ENCODE measurements at places on chromosomes 4 and X. TPM values are rescaled to one million over a fixed set of nuclear protein-coding genes. Genes with fewer than 3 reads are reported as not detected.

The YY2 gene
- 2.1 TPM for polyA plus RNA-seq

DNA sequence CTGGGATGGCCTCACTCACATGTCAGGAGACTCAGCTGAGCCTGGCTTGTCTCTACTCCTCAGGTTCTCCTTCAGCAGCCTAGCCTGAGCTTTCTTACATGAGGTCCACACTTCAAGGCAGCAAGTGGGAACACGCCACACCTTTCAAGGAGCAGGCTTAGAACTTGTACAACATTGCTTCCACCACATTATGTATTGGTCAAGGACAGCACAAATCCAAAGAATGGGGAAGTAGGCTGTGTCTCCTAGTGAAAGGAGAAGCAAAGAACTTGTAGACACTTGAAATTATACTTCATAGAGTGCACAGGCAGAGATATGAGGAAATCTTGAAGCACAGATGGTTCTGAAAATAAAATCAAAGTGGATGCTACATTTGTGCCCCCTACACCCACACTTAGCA lies 120.9 kb upstream of the NOCT start:
- DNase-seq: no peak

GRCh38 chr4:100679926-100680325 lies 162.1 kb upstream of the EMCN start:
- DNase-seq: no peak

DNA sequence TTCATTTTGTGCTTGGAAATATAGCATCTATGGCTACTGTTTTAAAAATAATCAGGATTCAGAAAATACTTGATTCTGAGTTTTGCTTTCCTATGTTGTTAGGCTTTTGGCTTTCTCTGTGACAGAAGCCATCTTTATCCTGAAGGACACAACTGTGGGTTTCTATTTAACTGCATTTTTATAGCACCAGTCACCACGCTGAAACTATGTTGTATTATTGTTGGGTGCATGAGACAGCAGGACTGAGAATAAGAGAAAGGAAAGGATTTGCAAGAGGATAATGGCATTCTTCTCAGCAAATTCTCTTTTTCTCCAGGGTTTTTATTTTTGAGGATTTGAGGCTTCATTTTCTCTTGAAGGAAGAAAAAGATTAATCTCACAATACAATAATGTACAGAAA lies 10.1 kb upstream of the NEUROG2 start:
- DNase-seq: no peak

DNA sequence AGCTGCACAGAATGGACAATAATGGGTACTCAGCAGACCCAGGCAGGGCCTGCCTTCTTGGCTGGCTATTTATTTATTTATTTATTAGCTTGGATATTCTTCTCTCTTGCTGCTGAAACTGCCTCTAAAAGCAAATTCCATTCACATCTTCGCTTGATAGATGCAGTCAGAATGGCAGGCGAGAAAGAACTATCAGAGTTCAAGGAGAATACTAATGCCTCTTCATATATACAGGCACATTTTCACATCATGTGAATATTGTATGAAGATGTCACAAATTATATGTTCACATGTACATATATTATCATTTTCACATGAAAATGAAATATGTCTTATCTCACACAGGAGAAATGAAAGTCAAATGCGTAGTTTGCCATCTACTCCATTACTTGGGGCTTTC lies 479.7 kb upstream of the ATOH1 start:
- peak; percentile 52 for DNase-seq

The CSAG3 gene
- polyA plus RNA-seq: not detected

The NEIL3 gene
- polyA plus RNA-seq: 2.7 TPM

GRCh38 chr4:51840781-51841180 lies 2.2 kb upstream of the DCUN1D4 start:
- DNase-seq: no peak

DNA sequence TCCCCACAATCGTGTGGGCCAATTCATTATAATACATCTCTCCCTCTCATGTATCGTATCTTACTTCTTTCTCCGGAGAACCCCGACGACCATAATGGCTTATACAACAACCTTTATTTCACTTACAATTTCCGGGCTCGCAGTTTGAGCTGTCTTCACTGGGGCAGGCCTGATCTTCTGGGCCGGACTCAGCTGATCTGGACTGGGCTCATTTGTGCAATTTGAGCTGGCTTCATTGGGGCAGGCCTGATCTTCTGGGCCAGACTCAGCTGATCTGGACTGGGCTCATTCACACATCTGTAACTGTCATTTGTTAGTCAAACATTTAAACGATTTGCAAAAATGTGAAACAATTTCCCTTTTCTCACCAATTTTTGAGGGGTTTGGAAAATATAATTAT lies 171.5 kb upstream of the FRG1 start:
- DNase-seq: no peak

- no peak for DNase-seq
Observed at GRCh38 chr4:114017120-114017917, 37.9 kb upstream of the ARSJ start.

- no peak for DNase-seq
Observed at GRCh38 chrX:107686026-107686425, 57.7 kb downstream of the PRPS1 start.

- no peak for DNase-seq
Observed at GRCh38 chrX:107686792-107687191, 58.5 kb downstream of the PRPS1 start.

DNA sequence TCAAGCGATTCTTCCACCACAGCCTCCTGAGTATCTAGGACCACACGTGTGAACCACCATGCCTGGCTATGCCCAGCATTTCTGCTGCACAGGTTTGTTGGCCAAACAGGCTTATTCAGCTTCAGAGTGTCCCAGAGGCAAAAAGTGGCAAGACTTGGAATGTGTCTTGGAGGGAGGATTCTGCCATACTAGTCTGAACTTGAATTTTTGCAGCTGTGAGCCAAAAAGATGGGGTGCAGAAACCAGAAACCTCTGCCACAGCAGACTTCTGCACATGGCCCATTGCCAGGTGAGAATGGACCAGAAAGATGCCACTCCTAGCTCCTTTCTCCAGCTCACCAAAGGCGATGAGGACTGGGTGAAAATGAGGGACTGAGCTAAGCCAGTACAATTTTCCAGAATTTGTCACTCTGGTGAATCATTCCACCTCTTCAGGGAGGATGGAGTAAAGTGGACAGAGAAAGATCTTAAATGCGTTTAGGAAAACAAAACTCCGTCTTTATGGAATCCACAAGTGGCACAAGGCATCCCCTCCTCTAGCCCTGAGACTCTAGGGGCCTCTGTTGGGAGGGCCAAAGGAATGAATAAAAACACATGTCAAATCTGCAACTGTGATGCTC lies 369.1 kb upstream of the CLNK start:
- DNase-seq: no peak

DNA sequence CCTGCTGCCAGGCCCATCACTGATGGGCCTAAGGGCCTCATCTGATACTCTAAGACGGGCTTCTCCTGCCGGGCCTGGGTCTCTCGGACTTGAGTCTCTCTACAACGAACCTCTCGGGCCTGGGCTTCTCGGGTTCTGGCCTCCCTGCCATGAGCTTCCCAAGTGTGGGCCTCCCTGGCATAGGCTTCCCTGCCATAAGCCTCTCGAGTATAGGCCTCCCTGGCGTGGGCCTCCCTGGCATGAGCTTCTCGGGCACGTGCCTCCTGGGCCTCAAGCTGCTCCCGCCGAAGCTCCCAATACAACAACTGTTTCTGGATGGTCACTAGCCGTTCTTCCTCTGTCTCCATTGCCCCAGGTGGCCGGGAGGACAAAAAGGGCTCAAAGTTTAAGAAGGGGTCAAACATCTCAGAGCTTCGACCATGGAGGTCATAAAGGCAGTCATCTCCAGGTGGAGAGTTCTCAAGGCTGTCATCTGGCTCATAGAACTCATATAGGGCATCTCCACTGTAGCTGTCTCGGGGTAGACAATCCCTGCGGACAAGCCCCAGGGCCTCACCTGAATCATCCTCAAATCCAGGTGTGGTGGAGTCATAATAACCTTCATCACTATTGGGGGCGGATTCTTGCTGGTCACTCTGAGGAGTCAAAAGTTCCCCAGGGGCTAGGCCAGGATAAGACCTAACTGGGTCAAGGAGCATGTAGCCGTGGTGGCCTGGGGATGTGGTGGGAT lies 14.1 kb downstream of the AMER1 start:
- DNase-seq: no peak

- DNase-seq: no peak
Observed at GRCh38 chr4:151038452-151039157, 23.5 kb upstream of the LRBA start.

DNA sequence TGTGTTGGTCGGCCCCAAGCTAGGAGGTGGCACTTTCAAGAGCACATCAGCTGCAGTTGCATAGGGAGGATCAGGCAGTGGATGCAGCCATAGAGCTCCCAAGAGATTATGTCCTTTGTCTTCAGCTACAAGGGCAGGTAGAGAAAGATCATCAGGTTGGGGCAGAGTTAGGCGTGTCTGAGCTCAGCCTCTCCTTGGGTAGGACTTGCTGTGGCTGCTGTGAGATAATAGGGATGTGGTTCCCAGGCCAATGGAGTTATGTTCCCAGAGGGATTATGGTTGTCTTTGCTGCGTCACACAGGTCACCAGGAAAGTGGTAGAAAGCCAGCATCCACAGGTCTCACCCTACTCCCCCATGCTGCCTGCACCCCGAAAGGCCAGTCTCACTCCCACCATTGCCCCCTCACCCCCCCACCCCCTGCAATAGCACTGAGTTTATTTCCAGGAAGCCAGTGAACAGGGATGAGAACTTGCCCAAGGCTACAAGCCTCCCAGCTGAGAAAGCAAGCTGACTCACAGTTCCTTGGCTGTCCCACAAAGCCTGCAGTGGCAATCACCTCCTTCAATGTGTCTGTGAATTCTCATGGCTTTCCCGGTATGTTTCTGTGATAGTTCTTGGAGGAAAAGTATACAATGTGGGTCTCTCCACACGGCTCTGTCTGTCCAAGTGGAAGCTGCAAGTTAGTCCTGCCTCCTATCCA lies 148.4 kb downstream of the STPG2 start:
- no peak for DNase-seq

The ARMCX4 gene
- polyA plus RNA-seq: 29.8 TPM

DNA sequence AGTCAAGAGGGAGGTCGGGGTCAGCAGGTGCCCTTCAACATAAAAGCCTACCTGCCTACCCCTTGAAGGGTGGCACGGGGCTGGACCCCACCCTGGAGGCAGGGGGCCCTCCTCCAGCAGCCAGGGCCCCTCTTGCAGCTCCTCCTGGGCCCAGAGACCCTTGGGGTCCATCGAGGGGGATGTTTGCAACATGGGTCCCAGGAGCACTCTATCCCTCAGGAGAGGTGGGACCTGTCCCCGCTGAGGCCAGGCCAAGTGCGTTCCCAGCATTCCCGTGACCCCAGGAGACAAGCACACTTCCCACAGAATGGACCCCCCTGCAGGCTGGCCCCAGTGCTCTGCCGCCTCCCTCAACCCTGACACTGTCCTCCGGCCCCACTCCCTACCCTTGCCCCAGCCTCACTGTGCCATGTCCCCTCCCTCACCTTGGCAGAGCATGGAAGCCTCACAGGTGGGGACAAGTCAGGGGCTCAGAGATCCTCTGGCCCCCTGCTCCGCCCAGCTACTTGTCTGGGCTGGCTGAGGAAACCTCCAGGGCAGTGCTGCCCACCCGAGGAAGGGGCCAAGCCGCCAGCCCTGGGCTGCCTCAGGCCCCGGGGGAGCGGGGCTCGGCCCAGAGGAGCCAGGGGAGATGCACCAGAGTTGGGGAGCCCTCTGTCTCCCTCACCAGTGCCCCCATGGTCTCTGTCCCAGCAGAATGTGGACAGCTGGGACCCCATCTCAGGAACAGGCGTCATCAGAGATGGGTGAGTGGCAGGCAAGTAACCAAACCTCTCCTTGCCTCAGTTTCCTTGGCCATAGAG lies 2.2 kb downstream of the MXD4 start:
- DNase-seq: no peak

DNA sequence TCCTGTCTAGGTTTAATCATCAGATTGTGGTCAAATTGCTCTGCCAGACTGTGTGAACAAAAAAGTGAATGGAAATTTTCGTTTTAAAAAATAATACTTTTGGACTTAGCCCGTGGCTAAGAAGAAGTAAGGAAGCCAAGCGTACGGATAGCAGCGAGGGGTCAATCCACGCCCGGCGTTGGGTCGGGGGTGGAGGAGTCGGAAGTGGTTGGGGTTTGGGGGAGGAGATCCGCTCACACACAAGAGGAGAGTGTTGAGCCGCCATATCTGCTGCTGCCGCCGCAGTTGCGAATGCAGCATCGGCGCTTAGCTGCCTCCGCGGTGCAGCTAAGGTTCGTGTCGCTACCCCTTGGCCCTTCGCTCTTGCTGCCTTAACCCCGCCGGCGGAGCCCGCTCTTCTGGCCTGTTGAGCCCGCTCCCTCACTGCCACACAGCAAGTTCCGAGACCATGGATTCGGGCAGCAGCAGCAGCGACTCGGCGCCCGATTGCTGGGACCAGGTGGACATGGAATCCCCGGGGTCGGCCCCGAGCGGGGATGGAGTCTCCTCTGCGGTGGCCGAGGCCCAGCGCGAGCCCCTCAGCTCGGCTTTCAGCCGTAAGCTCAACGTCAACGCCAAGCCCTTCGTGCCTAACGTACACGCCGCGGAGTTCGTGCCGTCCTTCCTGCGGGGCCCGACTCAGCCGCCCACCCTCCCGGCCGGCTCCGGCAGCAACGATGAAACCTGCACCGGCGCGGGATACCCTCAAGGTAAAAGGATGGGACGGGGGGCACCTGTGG lies at the start of gene GSPT2:
GSPT2 (plus strand) TSS at position 264 of the 779 bp plus-strand sequence; CDS start at position 449, 185 bp downstream.
- peak; percentile 88 for DNase-seq

The TSPAN7 gene
- polyA plus RNA-seq: 548 TPM

DNA sequence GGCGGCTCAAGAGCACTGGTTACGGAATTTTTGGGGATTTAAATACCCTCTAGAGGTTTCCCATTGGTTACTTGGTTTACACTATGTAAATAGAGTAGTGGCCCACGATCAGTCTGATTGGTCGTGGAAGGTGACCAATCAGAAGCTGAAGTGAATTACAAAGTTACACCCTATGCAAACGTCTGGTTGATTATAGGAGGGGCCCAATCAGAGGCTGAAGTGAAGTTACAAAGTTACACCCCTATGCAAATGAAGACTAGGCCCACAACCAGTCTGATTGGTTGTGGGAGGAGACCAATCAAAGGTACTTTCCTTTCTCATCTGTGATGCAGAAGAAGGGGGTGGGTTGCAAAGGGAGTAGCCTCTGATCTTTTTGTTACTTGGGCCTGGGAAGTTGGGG lies 45.1 kb upstream of the HSD17B10 start:
- DNase-seq: no peak

GRCh38 chr4:111836601-111837000 lies 308.7 kb upstream of the FAM241A start:
- no peak for DNase-seq

The CT45A1 gene
- not detected for polyA plus RNA-seq

GRCh38 chrX:16578218-16578617 lies 71.7 kb upstream of the S100G start:
- no peak for DNase-seq

The CRMP1 gene
- 479 TPM for polyA plus RNA-seq

The CT45A10 gene
- polyA plus RNA-seq: not detected

DNA sequence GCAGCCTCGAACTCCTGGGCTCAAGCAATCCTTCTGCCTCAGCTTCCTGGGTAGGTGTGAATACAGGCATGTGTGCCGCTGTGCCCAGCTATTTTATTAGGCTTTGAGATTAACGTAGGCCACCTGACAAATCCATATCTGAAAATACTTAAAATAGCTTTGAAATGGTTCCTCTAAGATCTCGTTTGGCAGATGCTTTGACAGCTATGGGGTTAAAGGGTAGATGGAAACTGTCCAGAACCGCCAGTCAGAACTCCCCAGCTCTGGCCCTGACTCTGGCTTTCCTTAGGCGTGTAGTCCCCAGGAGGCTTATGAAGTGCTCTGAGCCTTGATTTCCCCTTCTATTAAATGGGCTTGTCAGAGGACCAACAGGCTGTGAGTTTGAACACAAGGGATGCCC lies 32.8 kb upstream of the STIM2 start:
- no peak for DNase-seq

The ZCCHC18 gene
- polyA plus RNA-seq: 28.7 TPM

The SSX2 gene
- not detected for polyA plus RNA-seq

Data from spinal cord (tissue), 10 donors.